M059J (cell line): ENCODE measurements at places on chromosomes 12 and 14.

DNA sequence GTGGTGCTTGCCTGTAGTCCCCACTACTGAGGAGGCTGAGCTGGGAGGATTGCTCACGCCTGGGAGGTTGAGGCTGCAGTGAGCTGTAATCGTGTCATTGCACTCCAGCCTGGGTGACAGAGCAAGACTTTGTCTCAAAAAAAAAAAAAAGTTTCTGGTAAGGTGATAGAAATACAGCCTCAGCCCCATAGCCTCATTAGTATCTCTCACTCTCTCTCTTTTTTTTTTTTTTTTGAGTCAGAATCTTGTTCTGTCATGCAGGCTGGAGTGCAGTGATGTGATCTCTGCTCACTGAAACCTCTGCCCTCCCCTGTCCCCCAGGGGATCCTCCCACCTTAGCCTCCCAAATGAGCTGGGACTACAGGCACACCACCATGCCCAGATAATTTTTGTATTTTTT, 19.2 kb downstream of the MTHFD1 start:
- DNase-seq, result no peak

GRCh38 chr12:132393245-132393795, 63.9 kb upstream of the GALNT9 start:
- peak; percentile 45 for DNase-seq

DNA sequence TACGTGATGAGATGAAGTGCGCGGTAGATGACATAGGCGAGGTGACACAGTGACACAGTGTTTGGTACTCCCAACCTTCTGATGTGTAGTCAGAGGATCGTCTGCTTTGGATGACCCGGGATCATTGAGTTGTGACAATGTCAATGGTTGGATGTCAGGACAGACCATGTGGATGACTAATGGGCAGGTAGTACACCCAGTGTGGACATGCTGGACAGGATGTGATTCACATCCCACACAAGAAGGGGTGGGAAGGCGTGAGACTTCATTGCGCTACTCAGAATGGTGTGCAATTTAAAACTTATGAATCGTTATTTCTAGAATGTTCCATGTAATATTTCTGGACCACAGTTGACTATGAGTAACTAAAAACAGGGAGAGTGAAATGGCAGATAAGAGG, 23.8 kb downstream of the MAP3K9 start:
- peak; percentile 59 for DNase-seq

DNA sequence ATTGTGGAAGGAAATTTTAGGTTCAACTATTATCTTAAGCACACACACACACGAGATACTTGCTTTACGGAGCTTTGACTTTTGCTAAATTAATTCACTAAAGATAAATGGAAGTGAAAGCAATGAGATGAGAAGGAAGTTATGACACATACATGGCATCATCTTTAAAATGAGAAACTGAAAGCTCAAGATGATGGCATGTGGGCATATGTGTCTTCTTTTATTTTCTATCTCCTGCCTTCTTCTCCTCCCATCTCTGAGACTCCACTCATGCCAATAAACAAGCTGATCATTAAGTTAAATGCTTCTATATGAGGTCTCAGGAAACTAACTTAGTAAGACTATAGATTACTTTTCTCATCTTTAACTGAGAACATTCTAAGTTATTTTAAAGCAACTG, 216.7 kb downstream of the MED13L start:
- DNase-seq, result peak; percentile 26

DNA sequence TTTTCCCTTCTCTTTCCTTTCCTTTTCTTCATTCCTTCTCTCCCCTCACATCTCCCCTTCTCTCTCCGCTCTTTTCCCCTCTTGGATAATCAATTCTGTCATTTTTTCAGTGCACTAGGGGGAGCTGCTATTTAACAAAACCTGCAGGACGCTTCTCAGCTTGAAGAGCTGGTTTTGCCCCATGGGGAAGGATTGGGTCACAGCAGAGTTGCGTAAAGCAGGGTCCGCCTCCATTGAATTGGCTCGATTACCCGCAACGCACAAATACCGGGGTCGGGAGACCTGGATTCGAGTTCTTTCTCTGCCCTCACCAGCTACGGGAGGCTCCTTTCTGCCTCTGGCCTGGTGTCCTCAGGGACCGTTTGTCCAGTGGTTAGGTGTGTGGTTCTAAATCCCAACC, 42.1 kb upstream of the CHGA start:
- DNase-seq, result peak; percentile 18

DNA sequence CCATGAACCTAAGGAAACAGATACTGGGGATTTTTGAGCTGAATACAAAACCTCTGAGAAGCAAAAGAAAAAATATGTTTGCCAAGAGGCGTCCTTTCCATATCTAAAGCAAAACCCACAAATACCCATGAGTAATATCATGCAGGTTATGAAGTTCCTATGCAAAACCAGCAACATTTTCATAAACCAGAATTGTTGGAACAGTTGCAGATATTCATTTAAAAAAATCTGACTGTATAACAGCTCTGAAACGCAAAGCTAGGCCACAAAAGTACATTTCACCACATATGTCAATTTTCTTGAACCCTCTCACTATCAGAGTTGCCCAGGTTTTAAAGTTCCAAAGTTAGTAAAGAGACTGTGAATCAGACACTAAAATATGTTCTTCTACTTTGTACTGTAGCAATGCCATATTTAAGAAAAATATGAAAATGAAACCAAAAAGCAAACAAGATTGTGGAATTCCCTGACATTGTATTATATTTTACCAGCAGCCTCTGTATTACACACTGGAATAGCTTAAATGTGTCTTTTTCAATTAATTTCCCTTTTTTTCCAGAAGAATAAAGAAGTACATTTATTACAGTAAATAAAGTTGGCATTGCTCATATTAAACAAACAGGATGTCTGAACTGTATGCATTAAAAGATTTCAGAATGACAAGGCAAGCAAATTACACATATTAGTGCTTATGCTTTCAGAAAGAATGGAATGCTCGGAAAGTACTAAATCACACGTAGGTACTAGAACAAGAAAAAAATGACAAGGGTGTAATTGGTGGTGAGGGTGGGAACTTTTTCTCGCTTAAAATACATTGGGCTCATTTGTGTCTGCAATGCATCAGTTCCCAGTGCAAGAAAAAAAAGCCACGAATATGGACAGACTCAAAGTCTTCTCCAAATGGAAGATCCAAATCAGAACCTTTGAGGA, 33.6 kb upstream of the HIF1A start:
- peak; percentile 39 for DNase-seq

GRCh38 chr14:104821971-104822608, 21.2 kb downstream of the ZBTB42 start:
- no peak for DNase-seq
